ENCODE measurements at places on chromosomes 2 and 18.

- DNase-seq = no peak
Observed at GRCh38 chr2:10544252-10544651, 96.1 kb upstream of the ODC1 start.

GRCh38 chr2:194166818-194167217, 1490.2 kb upstream of the SLC39A10 start:
- no peak for DNase-seq

DNA sequence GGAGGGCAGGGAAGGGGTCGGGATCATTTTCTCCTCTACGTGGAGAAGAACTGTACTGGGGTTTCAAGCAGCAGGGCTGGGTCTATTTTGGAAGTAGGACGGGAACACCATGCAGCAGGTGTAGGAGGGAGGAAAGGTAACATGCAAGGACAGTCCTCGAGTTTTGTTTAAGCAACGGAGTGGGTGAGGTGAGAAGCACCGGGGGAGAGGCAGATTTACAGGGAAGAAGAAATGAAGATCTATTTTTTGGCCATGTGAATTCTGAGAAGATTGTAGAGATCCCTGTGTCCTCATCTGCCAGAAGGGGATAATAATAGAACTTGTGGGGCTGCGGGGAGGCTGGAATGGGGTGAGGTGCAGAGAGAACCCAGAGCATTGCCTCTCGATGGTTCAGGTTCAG, 85.6 kb downstream of the INPP5D start:
- DNase-seq = no peak

DNA sequence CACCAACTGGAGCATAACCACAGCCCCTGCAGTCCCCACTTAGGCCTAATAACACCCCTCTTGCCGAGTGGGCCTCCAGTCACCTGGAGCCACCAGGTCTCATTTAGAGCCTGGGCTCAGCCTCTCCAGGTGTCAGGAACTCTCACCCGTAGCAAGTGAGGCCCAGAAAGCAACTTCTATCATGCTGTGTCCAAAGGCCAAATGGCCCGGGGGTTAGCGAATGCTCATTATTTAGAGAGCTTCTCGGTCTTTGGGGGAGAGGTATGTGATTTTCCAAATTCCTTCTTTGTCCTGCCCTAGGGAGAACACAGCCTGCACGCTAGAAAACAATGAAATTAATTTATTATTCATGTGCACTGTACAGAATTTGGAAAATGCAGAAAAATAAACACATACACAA, 109.9 kb upstream of the PTPRM start:
- no peak for DNase-seq

GRCh38 chr2:69917852-69918251, 2.9 kb downstream of the MXD1 start:
- no peak for DNase-seq

DNA sequence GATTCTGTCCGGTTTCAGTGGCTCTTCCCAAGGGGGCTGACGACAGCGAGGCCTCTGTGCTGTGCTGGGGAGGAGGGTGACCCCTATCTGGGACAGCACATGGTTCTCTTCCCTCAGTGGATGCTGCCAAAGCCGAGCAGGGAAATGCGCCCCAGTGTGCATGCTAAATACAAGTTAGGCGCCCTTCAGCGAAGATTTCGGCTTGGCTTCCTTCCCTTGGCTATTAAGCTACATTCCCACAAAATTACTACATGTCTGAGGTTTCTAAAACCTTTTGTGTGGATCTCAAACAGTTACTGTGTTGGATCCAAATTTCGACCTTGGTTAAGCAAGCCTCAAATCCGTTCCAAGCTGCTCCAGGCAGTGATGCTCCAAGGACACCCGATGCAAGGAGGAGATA, 440.3 kb downstream of the NRXN1 start:
- DNase-seq = no peak

- DNase-seq = no peak
Observed at GRCh38 chr2:40220177-40220925, 231.5 kb downstream of the SLC8A1 start.

GRCh38 chr2:183495589-183496267, 371.5 kb downstream of the NUP35 start:
- no peak for DNase-seq

DNA sequence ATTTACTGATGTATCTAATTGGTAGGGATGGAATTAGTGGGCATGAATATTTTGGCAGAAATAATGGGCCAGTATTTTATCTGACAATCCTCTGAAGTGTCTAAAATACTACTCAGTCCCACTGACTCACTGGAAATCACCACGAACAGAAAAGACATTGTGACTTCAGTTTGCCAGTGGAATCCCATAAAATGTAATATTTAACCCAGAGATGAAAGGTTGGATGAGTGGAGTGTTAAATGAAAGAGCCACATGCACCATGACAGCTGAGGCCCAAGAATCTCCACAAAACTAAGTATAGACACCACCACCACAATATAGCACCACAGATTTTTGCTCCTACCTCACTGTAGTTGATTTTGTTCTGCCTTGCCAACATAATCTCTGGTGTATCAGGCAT, 103.9 kb downstream of the NEB start:
- no peak for DNase-seq
